T-helper 2 cell treated with Interferon-gamma antibody and Interleukin-4, amounts not matched to agents 100 ng/mL and 5 ng/mL, for 36 hours (primary cell): ENCODE measurements at places on chromosomes 11 and 22. TPM values are rescaled to one million over a fixed set of nuclear protein-coding genes. Genes with fewer than 3 reads are reported as not detected.

LINC01488 gene
- not detected in 2 replicates for total RNA-seq

RHOG gene
- total RNA-seq = 150 TPM in 2 replicates

MS4A8 gene
- total RNA-seq = not detected in 2 replicates

LRRC74B gene
- not detected in 2 replicates for total RNA-seq

EXPH5 gene
- 0.84 and 0.89 TPM in 2 replicates for total RNA-seq

CARD16 gene
- 61.6 and 65.3 TPM in 2 replicates for total RNA-seq
